ENCODE measurements at places on chromosomes 13 and 19. TPM values are rescaled to one million over a fixed set of nuclear protein-coding genes. Genes with fewer than 3 reads are reported as not detected.

- no peak for DNase-seq
Observed at GRCh38 chr13:41588899-41589298, 131.5 kb downstream of the RGCC start.

GRCh38 chr13:71797517-71797916, 69.5 kb downstream of the DACH1 start:
- no peak for DNase-seq

DNA sequence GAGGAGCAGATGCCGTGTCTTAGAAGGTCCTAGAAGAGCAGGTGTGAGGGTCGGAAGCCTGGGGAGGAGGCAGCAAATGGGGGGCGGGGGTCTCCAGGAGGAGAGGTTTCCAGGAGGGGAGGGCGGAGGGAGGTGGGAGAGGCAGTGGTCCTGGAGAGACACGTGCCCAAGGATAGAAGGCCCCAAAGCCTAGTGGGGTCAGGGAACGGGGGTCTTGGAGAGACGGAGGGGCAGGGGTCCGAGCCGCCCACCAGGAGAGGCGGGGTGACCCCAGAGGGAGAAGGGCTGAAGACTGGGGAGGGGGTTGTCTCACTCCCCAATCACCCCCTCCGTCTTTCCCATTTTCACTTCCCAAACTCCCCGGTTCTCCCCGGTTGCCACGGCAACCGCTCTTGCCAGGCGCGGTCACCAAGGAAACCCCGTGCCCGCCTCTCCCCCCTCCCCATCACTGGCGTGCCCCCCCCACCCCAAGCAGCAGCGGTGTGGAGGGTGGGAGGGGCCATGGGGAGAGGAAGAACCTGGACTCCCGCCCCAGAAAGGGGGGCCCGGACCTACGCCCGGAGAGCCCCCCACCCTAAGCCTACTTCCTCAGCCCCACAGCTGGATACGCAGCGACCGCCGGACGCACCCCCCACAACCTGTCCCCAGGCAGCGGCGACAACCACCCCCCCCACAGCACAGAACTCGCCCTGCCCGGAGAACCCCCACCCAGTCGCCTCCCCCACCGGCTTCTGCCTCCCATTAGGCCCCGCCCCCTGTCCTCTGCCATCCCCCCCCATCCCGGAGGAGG, 988 bp downstream of the LRRC4B start:
- peak; percentile 43 for DNase-seq

- no peak for DNase-seq
Observed at GRCh38 chr19:50475736-50476223, 527 bp upstream of the EMC10 start.

GRCh38 chr19:33781415-33781935, 15.2 kb upstream of the KCTD15 start:
- DNase-seq: peak; percentile 62

DNA sequence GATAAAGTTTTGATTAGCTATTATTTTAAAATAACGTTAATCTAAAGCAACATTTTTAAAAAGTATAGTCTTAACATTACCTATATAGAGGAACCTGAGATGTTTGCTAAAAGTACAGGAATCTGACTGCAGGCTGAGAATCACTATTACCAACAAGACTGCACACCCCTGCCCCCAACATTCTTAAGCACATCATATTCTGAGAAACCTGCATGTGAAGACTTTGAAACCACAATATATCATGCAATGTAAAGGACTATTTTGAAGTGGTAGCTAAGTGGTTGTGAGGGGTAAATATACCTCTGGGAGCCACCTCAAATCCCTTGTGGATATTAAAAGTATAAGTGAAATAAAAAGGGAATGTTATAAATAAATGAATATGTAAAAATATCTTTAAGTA, 119.0 kb upstream of the KLF12 start:
- no peak for DNase-seq

- DNase-seq: no peak
Observed at GRCh38 chr13:107461751-107462150, 753.6 kb downstream of the LIG4 start.

- no peak for DNase-seq
Observed at GRCh38 chr19:18100710-18101109, 3.1 kb downstream of the MAST3 start.

DNA sequence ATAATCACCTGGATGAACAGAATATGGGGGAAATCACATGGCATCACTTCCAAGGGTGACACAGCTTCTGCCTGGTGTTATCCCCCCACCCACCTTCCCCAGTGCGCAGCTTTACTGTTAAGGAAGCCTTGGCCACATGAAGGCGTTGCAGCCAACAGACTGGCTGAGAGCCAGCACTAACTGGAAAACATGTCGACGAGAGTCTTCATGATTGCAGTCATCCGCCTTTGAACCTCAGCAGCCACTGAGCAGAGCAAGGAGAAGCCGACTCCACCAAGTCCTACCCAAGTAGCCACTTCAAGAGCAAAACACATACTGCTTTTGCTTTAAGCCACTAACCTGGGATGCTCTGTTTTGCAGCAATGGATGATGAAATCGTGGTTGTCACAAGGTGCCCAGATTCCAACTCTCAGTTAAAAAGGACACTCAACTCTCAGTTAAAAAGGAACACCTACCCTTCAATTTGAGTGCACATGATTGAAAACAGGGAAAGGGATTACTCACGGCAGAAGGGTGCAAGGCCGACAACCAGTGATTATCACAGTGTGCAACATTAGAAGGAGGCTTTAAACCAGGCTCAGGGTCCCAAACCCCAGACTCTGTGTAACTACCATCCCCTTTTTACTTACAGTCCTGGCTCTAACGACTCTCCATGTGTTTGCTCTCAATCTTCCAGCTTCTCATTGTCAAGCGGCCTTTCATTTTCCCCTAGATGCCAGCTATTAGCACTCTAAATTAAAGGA, 149.1 kb downstream of the KLF12 start:
- DNase-seq: no peak

GRCh38 chr19:15846923-15847322, 31.5 kb upstream of the OR10H1 start:
- no peak for DNase-seq

DNA sequence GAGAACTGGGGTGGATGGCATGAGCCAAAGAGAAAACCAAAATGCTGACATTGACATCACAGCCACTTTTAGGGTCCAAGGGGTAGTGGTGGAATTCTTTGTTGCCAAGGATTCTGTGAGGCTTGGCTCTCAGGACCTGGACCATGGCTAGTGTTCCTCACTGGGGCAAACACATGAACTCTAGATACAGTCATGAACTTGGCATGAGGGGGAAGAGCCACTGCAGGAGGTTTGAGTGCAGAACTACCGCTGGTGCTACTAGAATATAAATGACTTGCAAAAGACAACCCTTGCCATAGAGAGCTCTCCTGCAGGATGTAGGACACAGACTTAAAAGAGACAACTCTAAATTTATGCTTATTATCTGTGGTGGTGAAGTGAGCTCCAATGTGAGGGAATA, 29.8 kb upstream of the FRY start:
- no peak for DNase-seq

DNA sequence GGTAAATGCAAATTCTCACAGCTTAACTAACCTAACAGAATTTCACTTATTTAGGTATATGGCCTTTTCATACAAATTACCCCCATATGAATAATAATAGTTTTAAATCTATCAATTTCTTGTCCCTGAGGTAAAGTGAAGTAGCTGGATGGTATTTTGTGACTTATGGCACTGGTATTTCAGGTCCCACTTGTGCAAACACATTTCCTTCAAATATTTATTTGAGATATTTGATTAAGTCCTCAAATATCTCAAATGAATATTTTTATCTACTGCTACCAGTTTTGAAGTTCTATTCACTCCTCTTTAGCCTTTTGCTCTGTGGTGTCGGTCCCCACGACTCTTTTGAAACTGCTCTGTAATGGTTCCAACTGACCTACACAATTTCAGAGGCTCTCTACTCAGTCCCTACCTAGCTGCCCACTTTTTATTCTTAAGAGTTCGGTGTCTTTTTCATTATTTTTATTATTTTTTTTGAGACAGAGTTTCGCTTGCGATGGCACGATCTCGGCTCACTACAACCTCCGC, 59.6 kb upstream of the ZDHHC20 start:
- no peak for DNase-seq

DNA sequence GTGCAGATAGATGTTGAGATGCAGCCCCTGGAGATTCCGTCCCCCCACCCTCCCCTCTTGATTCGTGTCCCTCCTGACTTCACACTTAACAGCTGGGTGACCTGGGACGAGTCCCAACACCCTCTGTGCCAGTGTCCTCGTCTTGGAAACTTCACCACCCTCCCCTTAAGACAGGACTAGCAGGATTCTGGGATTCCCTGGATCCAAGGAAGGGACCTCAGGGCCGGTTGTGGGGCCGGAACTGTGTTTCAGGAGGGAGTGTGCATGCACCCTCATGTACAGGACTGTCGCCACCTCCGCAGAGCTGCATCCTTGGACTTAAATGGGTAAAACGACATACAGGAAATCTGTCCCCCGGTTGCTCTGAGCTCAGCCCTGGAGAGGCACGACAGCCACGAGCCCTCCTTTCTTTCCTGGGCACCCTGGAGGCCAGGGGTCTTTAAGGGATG, 990 bp downstream of the MYO9B start:
- DNase-seq: no peak

DNA sequence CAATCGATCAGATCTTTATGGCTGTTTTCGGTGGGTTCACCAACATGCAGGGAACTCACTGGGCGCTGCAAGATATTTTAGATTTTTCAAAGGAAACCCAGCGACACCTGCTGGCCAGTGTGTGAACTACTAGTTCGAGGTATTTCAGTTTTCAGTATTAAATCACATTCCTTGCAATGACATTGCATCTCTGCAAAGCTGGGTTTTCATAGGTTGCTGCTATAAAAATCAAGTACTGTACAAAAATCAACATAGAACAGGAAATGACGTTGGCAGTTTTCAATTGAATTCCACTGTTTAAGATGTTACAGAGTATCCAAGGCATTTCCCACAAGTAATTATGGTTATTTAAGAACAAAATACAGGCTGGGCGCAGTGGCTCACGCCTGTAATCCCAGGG, 17.6 kb downstream of the LIG1 start:
- peak; percentile 77 for DNase-seq

GRCh38 chr13:46553886-46554858, 1.2 kb downstream of the LRCH1 start:
- peak; percentile 75 for DNase-seq

DNA sequence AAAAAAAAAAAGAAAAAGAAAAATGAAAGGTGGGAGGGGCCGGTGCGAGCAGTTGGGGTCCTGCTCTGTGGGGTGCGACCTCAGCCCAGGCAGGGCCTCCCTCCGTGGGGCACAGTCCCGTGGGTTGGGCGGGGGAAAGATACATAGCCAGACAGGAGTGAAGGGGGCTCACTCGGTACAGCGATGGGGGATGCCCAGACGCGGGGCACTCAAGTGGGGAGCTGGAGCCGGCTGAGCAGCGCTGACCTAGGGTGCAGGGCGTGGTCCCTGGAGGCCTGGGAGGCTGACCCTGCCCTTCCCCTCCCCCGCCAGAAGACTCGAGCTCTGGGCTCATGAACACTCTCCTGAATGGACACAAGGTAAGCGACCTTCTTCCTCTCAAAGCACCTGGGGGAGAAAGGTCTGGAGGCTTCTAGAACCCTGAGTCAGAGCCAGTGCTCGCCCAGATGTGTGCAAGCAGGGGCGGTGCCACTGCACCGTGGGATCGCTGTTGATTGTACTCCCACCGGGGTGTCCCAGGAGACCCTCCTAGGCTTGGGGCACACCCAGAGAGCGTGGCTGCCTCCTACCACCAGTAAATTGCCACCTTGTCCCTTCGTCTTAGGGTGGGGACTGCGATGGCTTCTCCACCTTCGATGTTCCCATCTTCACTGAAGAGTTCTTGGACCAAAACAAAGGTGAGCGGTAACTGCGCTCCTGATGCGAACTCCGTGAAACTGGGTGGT, 3.4 kb downstream of the HMG20B start:
- DNase-seq: no peak

DNA sequence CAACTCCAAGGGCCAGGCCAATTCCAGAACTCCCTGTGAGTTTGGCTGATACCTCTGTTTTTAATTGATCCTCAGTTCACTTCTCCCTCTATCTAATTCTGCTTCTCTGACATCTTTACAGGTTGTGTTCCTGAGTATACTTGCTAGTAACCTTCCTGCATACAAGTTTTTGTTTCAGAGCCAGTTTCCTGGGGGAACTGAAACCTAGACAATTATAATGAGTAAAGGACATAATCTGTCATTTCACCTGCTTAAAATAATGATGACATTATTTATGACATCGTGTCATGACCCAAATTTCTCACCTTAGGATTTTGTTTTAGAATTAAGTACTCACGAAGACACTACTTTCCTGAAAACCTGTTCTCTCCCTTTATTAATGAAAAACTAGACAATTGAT, 12.5 kb upstream of the MYCBP2 start:
- no peak for DNase-seq

Gene CEACAM1
- 34.3 TPM for polyA plus RNA-seq

Gene SIGLEC8
- not detected for polyA plus RNA-seq

Gene EID2B
- polyA plus RNA-seq: 4.6 TPM

Gene S1PR4
- polyA plus RNA-seq: 0.67 TPM

Gene CEACAM20
- polyA plus RNA-seq: not detected

Gene ZNF546
- polyA plus RNA-seq: 3.4 TPM

Gene DNAAF3
- 5.1 TPM for polyA plus RNA-seq

Gene MAMSTR
- polyA plus RNA-seq: 3.6 TPM

Gene F2RL3
- polyA plus RNA-seq: 1.4 TPM

Gene SH3GL1
- 34.8 TPM for polyA plus RNA-seq

Gene OR10H1
- not detected for polyA plus RNA-seq

Gene SAMD4B
- 92.9 TPM for polyA plus RNA-seq

Gene GIPR
- polyA plus RNA-seq: 0.65 TPM

Gene ZSCAN4
- polyA plus RNA-seq: not detected

Gene SLC1A5
- polyA plus RNA-seq: 42.1 TPM

Gene FAM216B
- polyA plus RNA-seq: not detected

Gene CALM3
- polyA plus RNA-seq: 350 TPM

Gene CEBPG
- polyA plus RNA-seq: 13.0 TPM

Gene CAPN12
- polyA plus RNA-seq: 27.1 TPM

All from kidney (tissue), 22 donors.